EL (cell line): ENCODE measurements at places on chromosomes 1 and 21.

DNA sequence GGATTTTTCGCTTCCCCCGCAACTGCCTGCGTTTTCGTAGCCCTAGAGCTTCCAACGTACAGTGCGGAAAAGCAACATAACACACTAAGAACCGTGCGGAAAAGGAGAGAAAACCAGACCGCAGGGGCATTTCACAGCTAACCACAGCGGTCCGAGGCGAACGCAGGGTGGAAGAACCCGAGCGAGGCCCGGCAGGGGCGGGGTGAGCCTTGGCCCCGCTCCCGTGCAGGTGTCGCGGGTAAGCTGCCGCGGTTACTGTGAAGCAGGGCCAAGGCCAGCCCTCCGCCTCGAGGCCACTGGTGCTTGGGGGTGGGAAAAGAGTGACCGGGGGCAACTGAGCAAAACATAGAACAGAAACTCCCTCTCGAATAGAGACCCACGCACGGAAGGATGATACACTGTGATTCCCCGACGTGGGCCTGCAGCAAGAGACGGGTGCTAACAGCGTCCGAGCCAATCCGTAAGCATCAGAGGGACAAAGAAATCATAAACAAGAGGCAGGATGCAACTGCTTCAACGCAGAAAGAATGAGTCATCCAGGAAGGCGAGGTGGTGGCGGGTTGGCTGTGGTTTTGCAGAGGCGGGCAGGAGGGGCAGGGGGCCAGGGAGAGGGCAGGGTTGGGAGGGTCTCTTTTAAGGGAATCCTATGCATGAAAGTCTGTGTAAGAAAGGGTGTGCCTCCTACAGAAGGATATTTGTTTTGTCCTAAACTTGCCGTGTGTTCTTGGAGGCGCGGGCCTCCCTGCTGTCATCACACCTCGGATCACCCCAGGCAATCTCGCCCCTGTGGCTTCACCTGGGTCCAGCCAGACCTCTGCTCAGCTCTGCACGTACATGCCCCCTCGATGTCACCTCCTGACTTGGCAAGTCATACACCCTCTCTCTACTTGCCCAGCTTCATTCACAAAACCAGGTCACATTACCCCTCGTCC lies 7.3 kb downstream of the GNG4 start:
- peak; percentile 38 for DNase-seq

DNA sequence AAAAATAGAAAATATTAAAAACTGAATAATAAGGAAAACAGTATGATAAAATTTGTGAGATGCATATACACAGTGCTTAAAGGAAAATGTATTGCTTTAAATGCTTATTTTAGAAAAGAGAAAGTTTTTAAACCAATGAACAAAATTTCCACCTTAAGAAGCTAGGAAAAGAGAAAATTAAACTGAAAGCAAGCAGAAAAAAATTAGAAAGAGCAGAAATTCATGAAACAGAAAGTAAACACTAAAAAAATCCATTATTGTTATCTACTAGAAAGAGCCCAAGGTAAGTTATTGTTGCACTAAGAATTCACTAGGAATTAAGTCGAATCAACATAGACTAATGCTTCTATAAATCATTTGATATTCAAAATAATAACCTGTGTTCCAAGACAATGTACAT lies 67.7 kb downstream of the PIK3R3 start:
- DNase-seq = no peak

DNA sequence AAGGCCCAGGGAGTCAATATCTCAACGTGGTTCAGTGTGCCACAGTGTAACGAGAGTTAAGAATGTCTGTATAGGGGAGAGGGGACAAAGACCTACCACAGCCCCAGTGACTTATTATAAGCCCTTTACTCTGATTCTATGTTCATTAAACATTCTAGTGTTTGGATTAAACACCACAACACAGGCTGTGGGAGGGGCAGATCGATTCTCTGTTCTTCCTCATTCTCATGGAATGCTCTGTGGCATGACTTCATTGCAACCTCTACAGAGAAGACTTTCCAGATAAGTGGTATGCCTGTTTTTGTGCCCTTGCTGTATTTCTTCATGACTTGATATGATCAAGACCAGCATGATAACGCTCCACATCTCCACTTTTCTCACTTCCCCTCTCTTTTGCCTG lies 39.0 kb upstream of the CD5L start:
- DNase-seq = no peak

DNA sequence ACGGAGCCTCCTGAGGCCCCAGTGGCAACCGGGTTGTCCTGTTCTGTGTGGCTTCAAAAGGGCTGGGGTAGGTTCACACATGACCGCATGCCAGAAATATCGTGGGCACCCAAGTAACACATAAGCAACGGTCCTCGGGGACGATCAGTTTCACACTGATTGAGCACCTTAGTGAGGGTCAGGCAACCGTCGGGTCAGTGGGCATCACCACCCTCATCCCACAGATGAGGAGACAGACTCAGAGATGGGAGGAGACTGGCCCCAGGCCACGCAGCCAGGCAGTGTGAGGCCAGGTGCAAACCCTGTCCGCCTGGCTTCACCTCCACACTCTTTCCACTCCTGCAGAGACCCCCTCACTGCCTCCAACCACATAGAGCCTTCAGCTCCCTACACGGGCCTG lies 309.8 kb downstream of the MATN1 start:
- DNase-seq = no peak
